ENCODE measurements at places on chromosomes 7 and 10.

DNA sequence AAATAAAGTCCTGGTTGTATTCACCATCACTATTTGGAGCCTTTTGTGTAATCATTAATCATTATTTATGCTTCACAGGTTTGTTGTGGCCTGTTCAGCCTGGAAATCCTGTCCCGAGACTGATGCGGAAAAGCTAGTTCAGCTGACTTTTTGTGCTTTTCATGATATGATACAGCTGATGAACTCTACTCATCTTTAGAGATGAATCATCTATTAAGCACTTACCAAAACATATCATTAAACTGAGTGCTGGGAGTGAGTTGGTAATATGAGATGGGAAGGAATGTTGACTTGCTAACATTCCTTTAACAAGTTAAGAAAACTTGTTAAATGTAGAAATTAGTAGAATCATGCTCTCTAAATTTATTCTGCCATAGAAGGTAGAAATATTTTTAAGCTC, 53.0 kb downstream of the CROT start:
- no peak for DNase-seq

DNA sequence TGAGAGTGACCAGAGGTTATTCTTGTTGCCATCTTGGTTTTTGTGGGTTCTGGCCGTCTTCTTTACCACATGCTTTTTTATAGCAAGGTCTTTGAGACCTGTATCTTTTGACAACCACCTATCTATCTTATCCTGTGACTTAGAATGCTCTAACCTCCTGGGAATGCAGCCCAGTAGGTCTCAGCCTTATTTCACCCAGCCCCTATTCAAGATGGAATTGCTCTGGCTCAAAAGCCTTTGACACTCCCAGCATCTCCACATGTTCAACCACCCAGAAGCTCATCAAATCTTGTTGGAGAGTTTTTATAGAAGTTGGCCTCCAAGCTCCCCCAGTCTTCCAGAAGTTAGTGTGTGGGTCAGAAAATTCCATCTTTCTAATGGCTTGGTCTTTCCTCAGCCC, 464.3 kb upstream of the NRP1 start:
- DNase-seq, result no peak

DNA sequence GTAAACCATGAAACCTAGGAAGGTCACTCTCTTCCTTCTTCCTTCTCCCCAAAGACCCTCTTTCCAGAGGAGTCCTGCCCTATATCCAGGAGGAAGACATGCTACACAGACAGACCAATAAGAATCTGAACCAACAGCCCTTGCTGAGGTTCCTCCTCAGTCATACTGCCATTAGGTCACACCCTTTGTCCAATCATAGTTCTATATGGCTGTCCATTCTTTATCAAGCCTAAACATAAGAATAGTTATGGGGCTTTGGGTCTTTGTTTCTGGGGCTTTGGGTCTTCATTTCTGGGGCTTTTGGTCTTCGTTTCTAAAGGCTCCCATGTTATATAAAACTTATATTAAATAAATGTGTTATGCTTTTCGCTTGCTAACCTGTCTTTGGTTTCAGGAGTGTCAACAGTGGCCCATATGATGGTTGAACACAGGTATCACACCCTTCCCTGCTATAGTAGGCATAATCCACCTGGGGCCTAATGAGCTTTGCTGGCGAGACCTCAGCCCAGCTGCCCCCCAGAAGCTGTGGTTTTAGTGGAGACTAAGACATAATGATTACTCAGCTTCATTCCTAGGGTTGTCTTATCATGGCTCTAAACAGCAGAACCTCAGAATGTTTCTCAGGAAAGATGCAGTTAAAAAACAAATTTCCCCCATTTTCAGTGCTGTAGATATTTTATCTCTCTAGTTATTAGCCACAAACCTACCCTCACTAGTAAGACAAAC, 91.6 kb downstream of the ELMO1 start:
- no peak for DNase-seq

DNA sequence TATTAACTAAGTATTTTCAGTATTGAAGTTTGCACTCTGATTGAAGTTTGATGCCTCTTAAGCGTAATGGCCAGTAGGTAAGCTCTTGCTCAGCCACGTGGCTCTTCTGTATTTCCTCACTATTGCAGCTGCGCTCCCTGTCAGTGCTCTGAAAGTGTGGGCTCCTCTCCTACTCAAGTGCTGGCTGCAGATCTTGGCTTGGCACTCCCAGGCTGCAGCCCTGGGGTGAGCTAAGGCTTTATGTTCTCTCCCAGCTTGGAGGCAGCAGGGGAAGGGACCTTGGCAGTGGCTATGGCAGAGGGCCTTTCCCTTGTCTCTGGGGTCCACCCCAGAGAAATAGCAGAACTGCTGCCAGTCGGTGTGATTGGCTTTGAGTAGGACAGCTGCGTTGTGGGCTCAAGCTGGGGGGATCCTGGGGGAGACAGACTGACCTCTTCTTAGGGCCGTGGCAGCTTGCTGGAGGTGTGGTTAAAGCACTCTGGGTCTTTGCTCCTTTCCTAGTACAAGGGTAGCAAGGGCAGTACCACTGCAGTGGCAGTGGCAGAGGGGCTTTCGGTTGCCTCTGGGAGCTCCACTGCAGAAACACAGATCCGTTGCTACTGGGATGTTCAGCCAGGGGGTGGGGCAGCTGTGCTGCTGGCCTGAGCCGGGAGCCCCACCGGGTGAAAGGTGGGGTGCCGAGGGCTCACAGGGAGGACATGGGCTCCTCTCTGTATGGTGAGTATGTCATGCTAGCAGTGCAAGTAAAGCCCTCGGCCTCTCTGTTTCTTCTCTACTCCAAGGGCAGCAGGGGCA, 100.5 kb downstream of the GLCCI1 start:
- no peak for DNase-seq

DNA sequence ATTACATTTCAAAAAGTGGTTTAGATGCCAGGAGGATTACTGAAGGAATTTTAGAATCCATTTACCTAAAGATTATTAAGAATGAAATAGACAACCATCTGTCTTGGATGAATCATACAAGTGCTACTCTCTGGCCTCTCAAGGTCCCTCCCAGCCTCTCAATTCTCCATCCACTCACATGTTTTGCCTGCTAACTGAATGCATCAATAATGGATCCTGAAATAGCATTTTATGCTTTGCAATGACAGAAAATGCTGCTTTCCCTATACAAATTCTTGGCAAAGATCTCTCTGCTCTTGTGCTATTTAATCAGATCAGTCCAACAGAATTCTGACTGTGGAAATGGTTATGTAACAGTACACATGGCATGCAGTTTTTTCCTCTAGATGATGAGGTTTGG, 68.1 kb downstream of the HBP1 start:
- no peak for DNase-seq

GRCh38 chr7:75054744-75055143, 18.9 kb downstream of the RCC1L start:
- DNase-seq, result no peak

- DNase-seq, result no peak
These were observed 70.3 kb upstream of the LRGUK start for GRCh38 chr7:134056816-134057215.

GRCh38 chr10:67297637-67298181, 371.9 kb downstream of the LRRTM3 start:
- no peak for DNase-seq

- no peak for DNase-seq
These were observed 30.6 kb downstream of the AVL9 start for GRCh38 chr7:32525839-32526238.

GRCh38 chr10:62934258-62934657, 118.1 kb upstream of the EGR2 start:
- DNase-seq, result no peak

- no peak for DNase-seq
These were observed 16.4 kb upstream of the BHLHA15 start for GRCh38 chr7:98194672-98195457.

DNA sequence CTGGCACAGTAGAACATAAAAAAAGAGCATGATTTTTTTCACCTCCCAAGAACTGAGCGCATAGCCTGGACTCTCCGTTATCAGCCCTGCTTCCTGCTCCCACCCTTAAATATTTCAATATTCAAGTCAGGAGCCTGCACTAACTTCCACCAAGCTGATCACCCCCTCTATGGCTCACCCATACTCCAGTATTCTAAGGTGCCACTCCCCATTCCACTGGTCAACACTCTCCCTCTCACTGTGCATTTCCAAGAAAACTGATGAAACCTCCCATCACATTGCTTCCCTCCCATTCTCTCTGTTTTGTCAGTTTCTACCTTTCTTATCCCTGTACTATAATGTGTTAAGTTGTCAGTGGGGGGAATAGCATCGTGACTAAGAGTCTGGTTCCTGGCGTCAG, 95.0 kb upstream of the C7orf33 start:
- no peak for DNase-seq

- no peak for DNase-seq
These were observed 495.2 kb upstream of the LRRN3 start for GRCh38 chr7:110595694-110596093.

DNA sequence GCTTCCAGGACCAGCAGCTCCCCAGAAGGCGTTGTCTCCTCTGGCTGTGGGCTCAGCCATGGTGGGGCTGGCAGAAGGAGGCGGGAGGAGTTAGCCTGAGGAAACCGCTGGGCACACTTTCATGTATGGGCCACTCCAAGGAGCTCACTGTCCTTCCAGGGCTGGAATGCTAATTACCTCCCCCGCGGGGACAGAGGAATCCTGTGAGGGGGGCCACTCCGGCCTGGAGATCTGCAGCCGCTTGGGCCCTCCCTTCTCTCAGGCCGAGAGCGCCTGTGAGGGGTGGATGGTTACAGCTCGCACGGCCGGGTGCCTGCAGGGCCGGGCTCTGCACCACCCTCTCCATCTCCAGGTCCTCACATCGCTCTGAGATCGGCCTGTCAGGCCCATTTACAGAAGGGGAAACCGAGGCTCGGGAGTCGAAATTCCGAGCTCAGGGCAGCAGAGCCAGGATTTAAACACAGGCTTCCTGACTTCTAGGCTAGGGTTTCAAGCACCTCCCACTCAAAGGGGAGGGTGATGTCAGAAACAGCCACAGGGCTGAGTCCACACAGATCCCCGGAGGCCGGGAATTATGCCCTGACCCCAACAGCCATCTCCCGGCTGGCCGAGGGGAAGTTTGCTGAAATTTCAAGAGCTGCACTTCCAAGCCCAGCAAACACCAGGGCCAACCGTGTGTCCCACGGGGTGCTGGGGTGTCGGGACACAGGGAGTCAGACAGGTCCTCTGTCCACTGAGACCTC, 59.1 kb downstream of the PDGFA start:
- DNase-seq, result no peak

GRCh38 chr10:51832652-51833383, 133.4 kb upstream of the CSTF2T start:
- DNase-seq, result no peak

GRCh38 chr7:1881946-1882345, 211.9 kb downstream of the ELFN1 start:
- no peak for DNase-seq

DNA sequence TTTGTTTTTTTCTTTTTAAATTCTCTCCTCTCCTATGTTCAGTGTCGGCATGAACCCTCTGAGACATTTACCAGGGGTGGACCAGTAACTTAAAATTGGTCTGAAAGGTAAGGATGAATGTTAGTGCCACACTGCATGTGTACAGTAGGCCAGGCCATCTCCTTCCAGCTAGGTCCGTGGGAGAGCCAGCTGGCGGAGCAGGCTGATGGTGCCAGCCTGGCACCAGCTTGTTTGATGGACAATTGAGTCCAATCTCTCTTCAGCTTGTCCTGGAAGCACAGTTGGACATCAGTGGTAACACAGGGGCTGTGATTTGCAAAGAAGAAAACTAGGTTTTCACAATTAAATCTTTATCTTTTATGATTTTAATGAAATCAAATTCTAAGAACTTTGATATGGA, 136.5 kb downstream of the CNNM2 start:
- DNase-seq, result no peak

- peak; percentile 16 for DNase-seq
These were observed 506.4 kb upstream of the C7orf33 start for GRCh38 chr7:148084138-148084537.

- no peak for DNase-seq
These were observed 1174.3 kb downstream of the XPNPEP1 start for GRCh38 chr10:108749042-108749441.

DNA sequence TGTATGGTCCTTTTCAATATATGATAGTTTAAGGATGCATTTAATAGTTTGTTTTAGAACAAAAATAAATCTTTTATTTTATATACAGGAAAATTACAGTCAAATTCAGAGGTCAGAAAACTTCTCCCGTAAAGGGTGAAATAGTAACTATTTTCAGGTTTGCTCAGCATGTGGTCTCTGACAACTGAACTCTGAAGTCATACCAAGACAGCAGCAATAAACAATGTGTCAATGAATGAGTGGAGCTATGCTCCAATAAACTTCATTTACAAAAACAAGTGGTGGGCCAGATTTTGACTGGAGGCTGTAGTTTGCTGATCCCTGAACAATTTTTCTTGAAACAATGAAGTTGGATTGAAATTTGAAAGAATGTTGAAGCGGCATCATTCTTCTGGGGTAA, 123.6 kb downstream of the ZNF248 start:
- no peak for DNase-seq

- no peak for DNase-seq
These were observed 8.0 kb upstream of the HSPB1 start for GRCh38 chr7:76294344-76295024.

DNA sequence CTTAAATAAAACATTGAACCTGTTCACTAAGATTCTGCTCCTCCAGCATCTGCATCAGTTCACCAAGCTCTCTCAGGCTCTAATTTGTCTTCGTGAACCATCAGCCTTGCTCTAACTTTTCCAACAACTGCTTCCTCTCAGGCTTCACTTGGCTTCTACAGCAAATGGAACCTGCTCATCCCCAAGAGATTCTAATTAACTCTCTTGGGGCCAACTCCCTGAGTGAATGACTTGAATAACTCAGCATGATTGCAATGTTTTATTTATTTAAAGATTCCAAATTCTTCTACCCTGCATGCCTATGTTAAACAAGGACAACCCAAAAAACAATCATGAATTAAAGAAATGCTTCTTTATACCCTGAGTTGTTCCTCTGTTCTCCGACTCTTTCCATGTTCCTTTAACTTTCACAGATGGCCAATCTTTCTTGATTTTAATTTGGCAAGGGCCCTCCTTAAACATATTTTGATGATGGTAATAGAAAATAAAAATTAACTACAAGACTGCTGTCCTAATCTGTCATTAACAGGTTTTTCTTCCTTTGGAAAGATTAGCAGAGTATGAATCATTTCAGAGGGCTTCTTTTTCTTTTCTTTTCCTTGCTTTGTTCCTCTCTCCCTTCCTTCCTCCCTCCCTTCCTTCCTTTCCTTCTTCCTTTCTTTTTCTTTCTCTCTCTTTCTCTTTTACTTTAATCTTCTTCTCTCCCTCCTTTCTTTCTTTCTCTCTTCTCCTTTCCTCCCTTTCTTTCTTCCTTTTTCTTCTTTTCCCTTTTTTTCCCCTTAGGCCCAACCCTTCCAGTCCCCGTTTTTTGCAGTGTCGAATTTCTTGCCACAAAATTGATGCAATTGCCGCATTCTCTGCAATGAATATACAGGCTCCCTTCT, 195.0 kb upstream of the RHOBTB1 start:
- no peak for DNase-seq

- DNase-seq, result no peak
These were observed 33.5 kb downstream of the FAM204A start for GRCh38 chr10:118308664-118309063.

- no peak for DNase-seq
These were observed 44.2 kb upstream of the PCBD1 start for GRCh38 chr10:70932392-70933196.

Data from stimulated activated CD4-positive, alpha-beta T cell treated with anti-CD3 and anti-CD28 coated beads, TNF-alpha, amount 100 ng/mL, for 24 hours (primary cell).